MCF 10A (cell line): ENCODE measurements at places on chromosomes 16 and 17. TPM values are rescaled to one million over a fixed set of nuclear protein-coding genes. Genes with fewer than 3 reads are reported as not detected.

- H3K4me1 ChIP-seq: no peaks in the 10 kb centered on the region
- H3K27me3 ChIP-seq: no peaks in the 10 kb centered on the region
- no peak overlapping the region for H3K27ac ChIP-seq
- H3K36me3 ChIP-seq: no peaks in the 10 kb centered on the region
- DNase-seq: no peak
- no peak overlapping the region for H3K4me3 ChIP-seq
Observed at GRCh38 chr16:75074920-75075687, 41.5 kb downstream of the LDHD start.

The TBC1D28 gene
- total RNA-seq: not detected in 2 replicates

DNA sequence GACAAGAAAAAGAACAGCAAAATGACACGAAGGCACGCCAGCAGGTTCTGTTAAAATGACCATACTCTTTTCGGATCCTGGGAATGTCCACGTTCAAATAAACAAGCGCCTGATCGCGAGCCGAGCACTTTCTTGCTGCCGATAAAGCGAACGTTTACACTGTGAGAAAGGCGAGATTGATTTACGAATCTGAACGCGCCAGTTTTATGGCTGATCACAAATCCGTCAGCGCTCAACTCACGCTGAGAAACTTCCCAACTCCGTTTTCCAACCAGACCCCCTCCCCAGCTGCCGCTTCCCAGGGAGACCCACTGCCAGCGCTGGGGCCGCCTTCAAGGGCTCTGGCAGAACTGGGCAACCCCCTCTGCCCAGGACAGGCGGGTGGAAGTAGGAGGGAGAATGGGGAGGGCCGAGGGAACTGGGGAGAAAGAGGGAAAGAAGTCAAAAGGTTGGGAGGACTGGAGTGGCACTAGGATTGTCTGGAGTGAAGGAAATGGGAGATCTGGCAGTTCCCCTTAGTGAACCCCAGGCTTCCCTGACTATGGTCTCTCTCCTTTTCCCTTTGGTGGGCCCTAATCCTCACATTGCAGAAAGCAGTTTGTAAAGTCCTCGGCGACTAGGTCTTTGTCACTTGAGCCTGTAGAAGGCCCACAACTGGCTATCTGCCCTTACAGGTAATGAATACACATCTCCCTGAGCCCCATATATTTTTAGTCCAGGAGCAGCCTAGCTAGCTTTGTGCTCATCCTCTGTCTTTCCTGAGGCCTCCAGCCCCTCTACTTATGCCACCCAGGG lies 6.9 kb downstream of the HOXB4 start:
- no peak overlapping the region for H3K27ac ChIP-seq
- no peak for DNase-seq
- H3K4me3 ChIP-seq: no peak overlapping the region
- H3K27me3 ChIP-seq: no peaks in the 10 kb centered on the region
- H3K36me3 ChIP-seq: no peaks in the 10 kb centered on the region

The NPIPA7 gene
- total RNA-seq: 19.5 and 20.1 TPM in 2 replicates

The PHAF1 gene
- 13.8 and 14.5 TPM in 2 replicates for total RNA-seq

The CX3CL1 gene
- total RNA-seq: not detected in 2 replicates

DNA sequence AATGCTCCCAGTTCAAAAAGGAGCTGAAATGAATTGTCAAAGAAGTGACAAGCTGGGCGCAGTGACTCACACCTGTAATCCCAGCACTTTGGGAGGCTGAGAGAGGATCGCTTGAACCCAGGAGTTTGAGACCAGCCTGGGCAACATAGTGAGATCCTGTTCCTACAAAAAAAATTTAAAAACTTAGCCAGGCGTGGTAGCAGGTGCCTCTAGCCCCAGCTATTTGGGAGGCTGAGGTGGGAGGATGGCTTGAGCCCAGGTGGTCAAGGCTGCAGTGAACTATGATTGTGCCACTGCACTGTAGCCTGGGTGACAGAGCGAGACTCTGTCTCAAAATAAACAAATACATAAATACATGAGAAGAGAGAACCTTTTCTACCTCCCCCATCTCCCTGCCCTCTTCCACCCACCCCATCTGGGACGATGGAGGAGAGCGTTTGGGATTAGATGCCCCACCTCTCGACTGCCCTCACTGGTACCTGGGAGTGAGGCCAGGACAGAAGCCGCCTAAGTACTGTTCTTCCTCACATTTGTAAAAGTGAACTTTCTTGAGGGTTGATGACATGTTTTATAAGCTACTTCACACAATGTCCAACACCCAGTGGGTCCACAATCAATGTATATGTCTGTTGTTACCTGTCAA lies 2.4 kb downstream of the IL4R start:
- H3K4me3 ChIP-seq: peak overlapping the region; percentile 81
- peak; percentile 49 for DNase-seq
- H3K4me1 ChIP-seq: peaks cover 52% of the 10 kb centered on the region
- H3K27me3 ChIP-seq: no peaks in the 10 kb centered on the region
- peak overlapping the region; percentile 65 for H3K27ac ChIP-seq

DNA sequence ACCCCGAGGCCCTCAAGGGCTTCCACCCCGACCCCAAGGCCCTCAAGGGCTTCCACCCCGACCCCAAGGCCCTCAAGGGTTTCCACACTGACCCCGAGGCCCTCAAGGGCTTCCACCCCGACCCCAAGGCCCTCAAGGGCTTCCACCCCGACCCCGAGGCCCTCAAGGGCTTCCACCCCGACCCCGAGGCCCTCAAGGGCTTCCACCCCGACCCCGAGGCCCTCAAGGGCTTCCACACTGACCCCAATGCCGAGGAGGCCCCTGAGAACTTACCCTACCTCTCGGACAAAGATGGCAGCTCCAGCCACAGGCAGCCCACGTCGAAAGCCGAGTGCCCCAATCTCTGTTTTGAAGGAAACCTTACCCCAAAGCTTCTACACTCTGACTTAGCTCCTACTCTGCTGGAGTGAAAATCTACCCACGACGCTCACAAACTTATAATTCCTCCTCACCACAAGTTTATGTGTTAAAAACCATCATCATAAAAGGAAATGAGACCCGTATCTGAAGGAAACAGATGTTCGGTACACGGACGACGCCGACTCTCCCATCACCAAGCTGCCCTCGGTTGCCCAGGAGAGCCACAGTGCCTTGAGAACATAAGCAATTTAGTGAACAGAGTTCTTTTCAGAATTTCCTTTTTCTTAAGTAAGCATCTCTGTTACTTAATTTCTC lies 61.2 kb upstream of the RPH3AL start:
- DNase-seq: no peak
- no peak overlapping the region for H3K4me3 ChIP-seq
- H3K4me1 ChIP-seq: peaks cover 14% of the 10 kb centered on the region
- no peak overlapping the region for H3K27ac ChIP-seq
